ENCODE measurements at places on chromosomes 2 and 18.

DNA sequence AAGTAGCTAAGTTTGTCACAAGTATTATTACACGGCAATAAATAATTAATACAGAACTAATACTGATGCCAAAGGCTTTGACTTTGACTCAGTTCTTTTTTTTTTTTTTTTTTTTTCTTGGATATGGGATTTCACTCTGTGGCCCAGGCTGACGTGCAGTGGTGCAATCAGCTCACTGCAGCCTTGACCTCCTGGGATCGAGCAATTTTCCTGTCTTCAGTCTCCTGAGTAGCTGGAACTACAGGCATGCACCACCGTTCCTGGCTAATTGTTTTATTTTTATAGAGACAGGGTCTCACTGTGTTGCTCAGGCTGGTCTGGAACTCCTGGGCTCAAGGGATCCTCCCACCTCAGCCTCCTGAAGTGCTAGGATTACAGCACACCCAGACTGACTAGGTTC, 284.5 kb downstream of the SS18 start:
- no peak for DNase-seq

DNA sequence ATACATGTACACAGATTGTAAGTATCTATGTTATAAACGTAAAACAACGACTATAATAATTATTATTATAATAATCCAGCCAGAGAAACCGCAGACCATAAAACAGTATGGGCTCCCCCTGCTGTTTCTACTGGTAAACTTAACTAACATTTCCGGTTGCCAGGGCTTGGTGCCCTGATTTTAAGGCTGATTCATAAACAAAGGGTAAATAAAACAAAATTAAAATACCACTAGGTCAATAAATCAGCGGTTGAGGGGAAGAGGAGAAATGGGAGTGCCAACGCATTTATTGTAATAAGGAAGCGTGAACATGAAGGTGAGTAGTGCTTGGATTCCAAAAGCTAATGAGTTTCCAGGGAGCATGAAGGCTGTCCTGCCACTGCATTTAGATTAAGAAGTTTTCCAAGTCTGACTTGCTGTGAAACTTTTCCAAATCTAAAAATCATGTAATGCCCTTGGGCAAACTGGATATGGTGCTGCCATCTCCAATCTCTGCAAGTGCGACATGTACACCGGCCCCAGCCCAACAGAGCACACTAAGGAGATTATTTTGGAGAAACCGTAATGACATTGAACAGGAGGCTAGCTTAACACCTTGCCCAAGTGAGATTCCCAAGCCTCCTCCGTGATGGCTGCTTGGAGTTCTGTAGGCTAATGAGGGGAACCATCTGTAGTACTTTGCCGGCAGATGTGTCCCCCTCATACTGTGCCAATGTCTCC, 50.7 kb upstream of the HNRNPA3 start:
- no peak for DNase-seq

DNA sequence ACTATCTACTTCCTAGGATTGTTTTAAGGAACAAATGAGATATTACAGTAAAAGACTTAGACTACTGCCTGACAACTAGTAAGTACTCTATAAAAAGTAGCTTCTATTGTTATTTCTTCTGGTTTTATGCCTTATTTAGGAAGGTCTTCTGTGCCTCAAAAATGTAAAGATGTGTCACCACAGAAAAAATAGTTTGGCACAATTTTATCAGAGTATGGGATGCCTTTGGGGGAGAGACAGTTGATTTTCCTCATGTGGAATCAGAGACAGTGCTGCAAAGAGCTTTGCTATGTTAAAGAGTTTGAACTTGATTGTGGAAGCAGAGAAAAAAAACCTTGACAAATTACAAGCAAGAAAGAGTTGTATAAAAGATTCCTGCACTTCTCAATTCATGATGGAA, 98.4 kb downstream of the EHBP1 start:
- no peak for DNase-seq

- no peak for DNase-seq
These were observed 30.1 kb downstream of the UXS1 start for GRCh38 chr2:106163948-106164545.

DNA sequence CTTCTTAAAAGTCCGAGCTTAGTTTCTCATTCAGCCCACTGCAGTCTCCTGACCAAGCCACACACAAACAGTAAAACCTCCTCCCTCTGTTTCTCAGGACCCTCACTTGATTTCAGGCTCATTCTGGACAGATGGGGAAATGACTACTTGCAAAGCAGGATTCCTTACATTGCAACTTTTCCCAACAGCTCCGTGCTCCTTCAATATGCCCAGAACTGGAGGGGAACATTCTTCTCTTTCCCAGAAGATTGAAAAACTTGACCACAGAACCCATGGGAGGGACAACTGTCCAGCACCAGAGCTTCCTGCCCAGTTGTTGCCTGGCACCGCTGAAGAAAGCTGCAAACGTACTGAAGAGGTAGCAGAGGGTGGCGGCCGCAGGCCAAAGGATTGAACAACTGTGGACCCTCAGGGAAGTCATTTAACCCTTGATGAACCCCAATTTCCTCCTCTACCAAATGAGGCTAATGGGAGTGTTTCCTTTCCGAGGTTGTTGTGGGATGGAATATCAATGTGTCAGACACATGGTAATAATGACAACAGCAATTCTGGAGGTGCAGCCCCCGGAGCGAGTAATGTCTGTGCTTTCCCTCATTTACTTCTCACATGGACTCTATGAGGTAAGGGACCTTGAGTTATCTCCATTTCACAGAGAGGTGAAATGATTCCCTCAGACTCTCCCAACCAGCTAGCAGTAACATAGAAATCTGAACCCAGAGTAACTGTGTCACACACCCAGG, 25.0 kb downstream of the BCL11A start:
- no peak for DNase-seq

Measured in NCI-H2029 treated with DMSO at 0.1 percent for 48 hours (cell line).